Iris pigment epithelial cell (primary cell): ENCODE measurements at places on chromosomes 3 and 15.

GRCh38 chr3:107382631-107383030 is 5.4 kb downstream of the CCDC54 start:
- DNase-seq, result no peak

DNA sequence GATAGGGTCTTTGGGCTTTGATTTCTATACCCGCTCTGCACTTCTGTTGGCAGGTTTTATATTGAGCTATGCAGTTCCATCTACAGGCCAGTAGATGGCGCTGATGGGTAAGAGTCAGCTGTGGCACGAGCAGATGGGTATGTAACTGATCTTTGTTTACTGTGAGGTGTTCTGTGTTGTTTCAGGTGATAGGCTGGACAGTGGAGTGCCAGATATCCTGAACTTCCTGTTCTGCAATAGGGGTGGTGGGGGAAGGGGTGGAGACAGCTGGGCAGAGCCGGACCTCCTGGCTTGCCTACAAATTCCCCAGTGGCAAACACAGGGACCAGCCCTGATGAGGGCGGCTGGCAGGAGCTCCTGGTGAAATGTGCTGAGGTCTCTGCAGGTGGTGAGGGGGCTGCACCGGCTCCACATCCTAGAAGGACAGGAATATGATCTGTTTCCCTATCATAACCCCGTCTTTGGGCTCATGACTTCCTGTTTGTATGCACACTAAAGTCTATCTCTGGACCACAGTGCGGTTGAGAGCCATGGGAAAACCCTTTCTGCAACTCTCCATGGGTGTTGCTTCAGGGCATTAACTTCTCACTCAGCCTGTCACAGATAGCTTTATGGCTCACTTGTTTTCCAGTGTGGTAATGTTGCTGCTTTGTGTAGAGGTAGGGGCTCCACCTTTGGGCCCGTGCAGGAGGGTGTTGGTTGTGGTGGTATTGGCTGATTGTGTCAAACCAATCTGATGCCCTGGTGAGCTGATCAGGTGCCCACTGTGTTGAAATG is 13.4 kb upstream of the FAM98B start:
- DNase-seq, result peak; percentile 61

DNA sequence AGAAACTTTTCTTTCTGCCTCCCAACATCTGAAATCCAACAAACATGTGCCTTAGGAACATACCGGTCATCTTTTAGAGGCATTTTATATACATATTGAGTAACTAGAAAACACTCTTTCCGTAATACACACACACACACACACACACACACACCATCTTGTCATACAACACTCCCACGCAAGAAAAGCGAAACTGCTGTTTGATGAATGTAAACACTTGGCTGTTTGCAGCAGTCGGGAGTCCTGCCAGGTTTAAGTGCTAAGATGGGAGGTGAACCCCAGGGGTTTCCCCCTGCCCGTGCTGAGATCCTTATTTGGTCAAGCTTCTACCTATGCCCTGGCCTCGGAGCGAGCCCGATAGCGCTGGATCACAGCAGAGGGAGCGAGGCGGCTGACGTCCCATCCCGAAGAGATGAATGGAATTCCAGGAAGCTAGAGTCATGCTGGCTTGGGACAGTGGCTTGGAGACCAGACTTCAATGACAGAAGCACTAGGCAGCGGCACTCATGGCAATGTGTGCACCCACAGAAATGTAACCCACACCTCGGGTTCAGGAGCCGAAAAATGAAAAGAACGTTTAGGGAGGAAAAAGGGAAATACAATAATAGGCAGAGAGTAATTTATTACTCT is 1.3 kb upstream of the THBS1 start:
- DNase-seq, result peak; percentile 96

GRCh38 chr3:198032039-198032936 is 72.3 kb downstream of the LMLN start:
- DNase-seq, result no peak

DNA sequence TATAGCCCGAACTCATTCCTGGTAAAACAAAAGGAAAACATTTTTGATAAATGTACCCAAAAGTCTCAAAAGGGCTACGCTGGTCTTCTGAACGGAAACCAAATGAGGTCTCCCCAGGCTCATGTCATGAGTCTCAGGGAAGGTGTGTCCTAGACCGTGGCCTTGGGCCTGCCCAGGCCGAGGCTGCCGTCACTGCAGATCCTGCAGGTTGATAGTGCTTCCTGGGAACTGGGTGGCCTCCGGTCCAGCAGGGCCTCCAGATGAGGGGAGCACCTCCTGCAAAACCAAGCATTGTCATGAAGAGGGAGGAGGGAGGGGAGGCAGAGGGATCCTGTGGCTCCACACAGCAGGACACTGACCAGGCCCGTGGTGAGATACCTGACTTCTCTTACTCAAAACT is 37.5 kb downstream of the ZXDC start:
- no peak for DNase-seq

GRCh38 chr3:50286322-50287227 is 5.7 kb downstream of the IFRD2 start:
- DNase-seq, result no peak

DNA sequence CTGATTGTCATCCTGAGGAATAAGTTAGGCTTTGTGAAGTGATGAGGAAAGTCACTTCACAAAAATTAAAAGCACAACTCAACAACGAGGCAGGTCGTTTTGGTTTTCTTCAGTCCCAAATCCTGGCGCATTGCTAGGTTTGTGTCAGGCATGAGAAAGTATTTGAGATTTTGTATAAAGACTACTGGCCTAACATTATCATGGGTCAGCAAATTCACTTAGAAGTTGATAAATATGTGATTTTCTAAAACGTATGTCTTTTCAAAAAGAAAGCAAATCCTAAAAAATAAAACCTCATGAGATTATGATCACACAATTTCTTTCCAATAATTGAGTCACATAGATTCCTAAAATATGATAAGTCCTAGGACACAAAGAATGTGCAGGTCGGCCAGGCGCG is 395.8 kb upstream of the RORA start:
- no peak for DNase-seq

GRCh38 chr3:181578743-181579142 is 133.0 kb upstream of the SOX2 start:
- DNase-seq, result no peak

DNA sequence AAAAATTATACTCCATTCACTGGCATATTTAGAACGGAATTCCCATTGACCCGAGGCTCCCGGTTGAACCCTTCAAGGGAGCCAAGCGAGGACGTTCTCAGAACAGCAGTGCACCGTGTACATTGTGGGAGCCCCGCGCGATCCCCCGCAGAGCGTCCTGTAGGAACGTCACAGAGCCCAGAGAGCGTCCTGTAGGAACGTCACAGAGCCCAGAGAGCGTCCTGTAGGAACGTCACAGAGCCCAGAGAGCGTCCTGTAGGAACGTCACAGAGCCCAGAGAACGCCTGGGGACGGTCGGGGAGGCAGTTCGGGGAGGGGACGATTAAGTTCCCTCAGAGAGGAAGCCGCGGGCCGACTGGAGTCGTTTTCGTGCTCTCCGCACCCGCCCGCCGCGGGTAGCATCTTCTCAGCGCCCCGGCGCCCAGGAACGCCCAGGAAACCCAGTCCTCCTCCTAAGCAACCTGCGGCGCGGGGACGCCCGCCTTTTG is 506 bp upstream of the ATP1B3 start:
- peak; percentile 36 for DNase-seq

DNA sequence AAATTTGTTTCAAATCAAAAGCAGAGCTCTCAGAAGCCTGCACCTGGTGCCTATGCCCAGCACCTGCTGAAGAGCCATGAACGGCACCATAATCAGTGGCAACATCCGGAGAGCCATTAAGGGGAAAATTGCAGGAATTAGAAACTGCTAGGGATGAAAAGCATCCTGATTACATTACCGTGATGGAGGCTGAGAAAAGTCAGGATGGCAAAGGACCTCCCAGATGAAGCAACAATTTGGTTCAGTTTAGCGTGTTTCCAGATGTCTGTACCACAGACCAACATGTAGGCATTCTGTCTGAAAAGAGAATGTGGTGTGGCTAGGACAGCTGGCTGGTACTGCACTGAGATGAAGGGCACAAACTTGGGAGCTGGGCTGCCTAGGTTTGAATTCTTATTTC is 106.1 kb downstream of the EOMES start:
- DNase-seq, result no peak
